ENCODE measurements at places on chromosomes 2 and 18.

GRCh38 chr2:130873700-130874346 lies 37.1 kb downstream of the ARHGEF4 start:
- no peak for DNase-seq

DNA sequence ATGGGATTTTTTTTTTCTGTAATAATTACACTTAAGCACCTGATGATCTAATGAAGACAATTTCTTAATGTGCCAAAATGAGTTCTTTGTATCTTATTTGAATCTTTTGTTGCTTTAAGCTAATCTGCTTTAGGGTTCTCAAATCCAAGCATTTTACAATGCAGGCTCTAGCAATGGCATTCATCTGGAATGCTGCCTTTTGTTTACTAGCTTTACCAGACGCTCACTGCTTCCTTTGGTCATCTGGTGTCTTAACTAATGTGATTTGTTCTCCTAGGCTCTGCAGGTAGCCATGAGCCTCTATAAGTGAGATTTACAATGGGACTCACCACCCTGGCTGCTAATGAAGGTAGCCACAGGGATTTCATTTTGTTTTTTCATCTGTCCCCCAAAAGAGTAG lies 100.3 kb downstream of the GREB1L start:
- no peak for DNase-seq

DNA sequence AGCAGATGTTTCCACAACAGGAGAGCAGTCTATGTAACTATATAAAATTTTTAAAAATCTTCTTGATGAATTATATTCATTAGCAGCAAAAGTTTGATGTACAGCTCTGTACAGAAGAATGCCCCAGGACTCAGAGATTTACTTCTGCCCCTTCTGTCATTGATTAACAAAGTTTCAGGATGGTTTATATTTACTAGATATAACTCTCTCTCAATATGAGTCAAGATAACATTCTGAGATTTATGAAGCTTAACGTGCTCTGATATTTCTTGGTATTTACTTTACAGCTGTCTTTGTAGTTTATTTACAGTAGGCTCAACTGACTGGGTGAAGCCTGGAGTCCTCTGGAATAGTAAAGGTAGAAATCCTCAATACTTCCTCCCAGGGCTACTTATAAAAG lies 93.6 kb upstream of the HNMT start:
- no peak for DNase-seq

DNA sequence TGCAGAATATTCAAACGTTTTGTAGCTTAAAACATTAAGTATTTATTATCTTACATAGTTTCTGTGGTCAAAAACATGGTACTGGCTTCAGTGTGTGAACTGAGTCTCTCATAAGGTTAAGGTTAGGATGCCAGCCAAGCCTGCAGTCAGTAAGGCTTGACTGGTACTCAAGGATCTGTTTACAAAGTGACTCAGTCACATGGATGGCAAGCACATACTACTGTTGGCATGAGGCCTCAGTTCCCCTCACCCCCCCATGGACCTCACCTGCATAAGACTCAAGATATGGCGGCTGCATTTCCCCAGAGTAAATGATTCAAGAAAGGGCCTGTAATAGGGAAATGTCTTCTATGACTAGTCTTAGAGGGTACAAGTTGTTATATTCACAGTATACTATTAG lies 1167.5 kb downstream of the DPP10 start:
- no peak for DNase-seq

DNA sequence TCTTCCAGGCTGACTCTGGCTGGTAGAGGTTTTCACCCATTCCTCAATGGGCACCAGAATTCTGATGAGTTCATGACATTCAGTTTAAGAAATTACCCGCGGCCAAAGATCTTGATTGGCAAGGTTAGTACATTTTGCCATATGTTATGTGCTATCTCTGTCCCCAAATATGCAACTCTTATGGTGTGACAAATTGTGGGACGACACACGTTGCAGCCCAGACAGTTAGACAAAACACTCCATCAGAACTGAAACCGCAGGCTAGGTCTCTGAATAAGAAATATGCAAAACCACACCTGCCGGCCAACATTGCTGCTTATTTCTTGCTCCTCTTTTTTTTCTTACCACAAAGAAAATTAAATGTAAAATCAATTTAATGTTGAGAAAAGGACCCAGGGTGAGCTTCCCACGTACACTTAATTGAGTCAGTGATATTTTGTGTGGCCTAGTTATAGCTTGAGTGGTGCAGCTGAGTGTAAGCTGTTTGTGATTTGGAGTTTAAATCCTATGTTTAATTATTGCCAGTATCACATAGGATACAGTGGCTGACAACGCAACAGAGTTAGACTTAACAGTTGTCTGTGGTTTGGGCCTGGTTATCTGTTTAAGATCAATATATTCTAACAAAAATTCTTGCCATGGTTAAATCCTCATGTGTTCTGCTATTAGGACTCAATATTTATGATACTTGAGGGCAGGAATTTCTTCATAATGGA lies 35.7 kb upstream of the LTBP1 start:
- no peak for DNase-seq

GRCh38 chr2:88005776-88006175 lies 10.6 kb downstream of the RNU2-63P start:
- DNase-seq, result no peak

- DNase-seq, result no peak
Measured at GRCh38 chr2:237221443-237221842, 135.8 kb downstream of the COPS8 start.

- DNase-seq, result no peak
Measured at GRCh38 chr2:230330725-230331124, 3.7 kb downstream of the SP140L start.

- no peak for DNase-seq
Measured at GRCh38 chr2:176174382-176174823, 14.1 kb upstream of the HOXD1 start.

- no peak for DNase-seq
Measured at GRCh38 chr2:69224512-69224837, 162.6 kb downstream of the GFPT1 start.

- no peak for DNase-seq
Measured at GRCh38 chr18:57819671-57820460, 16.8 kb upstream of the ATP8B1 start.

- no peak for DNase-seq
Measured at GRCh38 chr2:58207189-58207588, 33.9 kb downstream of the FANCL start.

DNA sequence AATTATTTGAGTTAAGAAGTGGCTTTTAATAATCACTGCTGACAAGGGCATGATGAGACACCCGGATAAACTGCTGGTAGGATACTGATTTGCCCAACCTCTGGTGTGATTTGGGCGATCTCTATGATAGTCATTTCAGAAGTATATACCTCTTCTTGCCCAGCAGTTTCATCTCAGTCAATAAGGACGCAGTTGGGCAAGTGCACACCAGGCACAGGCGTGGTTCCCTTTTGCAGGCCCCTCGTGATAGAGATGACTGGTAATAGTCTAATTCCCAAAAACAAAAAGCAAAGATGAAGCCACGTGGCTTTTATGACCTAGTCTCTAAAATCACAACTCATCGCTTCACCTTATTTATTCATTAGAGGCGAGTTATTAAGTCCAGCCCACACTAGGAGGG lies 246.4 kb downstream of the PRKCE start:
- no peak for DNase-seq

- no peak for DNase-seq
Measured at GRCh38 chr2:102100371-102101096, 42.0 kb upstream of the IL1R1 start.

DNA sequence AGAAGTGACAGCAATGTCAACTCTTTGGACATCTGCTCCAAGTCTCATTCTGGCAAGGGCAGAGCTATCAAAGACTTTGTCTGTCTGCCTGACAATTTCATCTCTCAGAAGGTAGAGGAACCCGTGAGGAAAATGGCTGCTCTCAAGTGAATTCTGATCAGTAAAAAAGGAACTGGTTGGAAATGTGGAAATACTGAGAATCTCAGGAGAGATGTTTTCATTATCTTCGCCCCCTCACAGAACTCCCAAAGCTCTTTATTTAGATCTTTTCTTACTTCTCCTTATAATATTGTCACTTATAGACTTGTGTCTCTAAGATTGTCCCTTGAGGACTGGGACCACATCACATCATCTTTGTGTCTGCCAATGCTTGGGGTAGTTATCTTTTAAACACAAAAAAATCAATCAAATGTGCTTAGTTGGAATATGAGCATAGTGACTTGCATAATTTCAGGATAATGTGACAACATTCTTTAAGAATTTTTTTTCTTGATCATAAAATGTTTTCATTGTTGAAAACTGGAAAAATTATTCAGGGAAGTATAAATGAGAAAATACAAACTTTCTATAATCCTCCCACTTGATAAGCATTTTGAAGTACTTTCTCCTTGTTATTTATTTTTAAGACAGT lies 68.2 kb upstream of the ITGB6 start:
- no peak for DNase-seq

DNA sequence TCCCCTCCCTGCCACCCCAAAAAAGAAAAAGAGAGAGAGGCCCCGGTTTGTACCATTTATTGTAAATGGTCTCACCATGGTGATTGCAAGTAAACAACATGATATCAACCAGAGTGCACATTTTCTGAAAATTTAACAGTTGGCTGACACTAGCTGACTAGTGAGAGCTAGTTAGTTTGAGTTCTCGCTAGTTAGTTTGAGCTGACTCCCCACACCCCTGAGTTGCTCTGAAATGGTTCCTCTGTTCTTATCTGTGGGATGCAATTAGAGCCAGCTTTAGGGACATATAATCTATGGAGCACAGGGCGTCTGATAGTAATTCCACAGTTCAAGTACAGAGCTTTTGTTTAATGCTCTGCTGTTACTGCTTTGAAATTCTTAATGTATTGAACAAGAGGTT lies 13.1 kb downstream of the CASP10 start:
- DNase-seq, result no peak

GRCh38 chr2:239647052-239647819 lies 246.4 kb upstream of the HDAC4 start:
- DNase-seq, result no peak

- DNase-seq, result no peak
Measured at GRCh38 chr2:64651590-64651989, 2.1 kb downstream of the SERTAD2 start.

DNA sequence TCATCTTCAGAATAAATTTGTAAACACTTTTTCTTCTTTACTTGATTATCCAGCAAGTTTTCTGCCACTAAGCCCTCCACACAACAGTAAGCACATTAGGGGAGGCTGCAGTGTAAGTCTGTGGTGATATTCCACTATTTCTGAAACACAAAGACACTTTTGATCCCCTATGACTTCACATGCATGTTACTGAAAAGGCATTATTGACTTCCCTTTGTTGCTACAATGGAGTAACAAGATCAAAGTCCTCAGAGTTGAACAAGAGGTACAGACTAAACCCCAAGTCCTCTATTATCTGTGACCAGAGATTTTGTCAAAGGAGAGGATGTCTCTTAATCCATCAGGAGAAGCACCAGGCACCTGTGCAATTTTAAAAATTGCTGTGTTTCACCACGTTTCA lies 157.9 kb downstream of the CD226 start:
- DNase-seq, result no peak

DNA sequence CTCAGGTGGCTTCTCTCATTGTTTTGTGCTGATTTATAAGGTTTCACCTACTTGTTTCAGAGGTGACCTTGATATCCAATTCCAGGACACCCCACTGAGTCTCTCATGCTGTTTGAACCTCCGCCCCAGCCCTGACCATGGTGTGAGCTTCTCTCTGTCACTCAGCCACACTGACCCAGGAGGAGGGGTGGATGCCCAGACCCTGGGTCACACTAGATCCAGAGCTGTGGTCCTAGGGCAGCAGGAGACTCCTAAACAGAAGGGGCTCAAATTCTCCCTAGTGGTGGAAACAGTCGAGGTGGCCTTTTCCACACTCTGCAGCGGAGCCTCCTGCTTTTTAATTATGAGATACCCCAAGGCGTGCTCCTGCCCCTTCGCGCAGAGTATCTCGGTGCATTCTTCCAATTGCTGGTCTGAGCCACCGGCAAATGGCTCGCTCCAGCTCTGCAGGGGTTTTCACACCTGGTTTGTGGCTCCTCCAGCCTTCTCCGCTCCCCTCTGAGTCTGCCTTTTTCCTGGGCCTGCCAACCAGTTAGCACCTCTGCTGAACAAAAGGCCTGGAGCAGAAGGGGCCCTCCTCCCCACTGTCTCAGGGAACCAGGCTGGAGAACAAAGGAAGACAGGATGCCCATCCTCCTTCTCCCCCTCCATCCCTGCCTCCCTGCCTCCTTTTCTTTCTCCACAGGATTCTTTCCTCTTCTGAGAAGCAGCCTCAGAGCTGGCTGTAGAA lies 147.3 kb upstream of the SPRED2 start:
- DNase-seq, result no peak

GRCh38 chr18:64233851-64234250 lies 85.0 kb upstream of the LINC00305 start:
- no peak for DNase-seq

GRCh38 chr2:226308986-226309385 lies 490.6 kb downstream of the IRS1 start:
- no peak for DNase-seq

DNA sequence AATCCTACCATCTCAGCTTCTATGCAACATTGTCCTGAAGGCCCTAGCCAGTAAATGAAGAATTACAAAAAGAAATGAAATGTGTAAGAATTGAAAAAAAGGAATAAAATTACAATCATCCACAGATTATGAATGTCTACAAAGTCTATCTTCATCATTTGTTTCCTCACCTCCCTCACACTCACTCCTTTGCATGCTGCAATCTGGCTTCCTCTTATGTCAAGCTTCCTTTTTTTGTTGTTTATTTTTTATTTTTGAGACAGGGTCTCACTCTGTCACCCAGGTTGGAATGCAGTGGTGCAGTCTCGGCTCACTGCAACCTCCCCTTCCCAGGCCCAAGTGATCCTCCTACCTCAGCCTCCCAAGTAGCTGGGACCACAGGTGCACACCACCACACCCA lies 129.0 kb downstream of the CABYR start:
- DNase-seq, result no peak

- no peak for DNase-seq
Measured at GRCh38 chr2:213320604-213321003, 36.3 kb downstream of the SPAG16 start.

DNA sequence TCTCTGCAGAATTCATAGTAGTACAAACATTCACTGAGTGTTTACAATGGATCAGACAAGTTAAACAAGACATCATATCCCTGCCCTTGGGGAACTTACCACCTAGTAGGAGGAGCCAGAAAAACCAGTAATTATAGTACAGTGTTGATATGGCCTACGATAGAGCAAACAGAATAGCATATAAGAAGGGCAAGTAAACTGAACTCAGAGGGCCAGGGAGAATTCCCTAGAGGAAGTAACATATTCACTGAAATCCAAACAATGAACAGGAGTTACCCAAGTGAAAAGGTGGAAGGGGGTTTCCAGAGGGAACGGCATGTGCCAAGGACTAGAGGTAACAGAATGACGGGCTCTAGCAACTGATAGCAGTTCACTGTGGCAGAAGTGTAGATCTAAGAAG lies 34.1 kb downstream of the NHEJ1 start:
- DNase-seq, result no peak

DNA sequence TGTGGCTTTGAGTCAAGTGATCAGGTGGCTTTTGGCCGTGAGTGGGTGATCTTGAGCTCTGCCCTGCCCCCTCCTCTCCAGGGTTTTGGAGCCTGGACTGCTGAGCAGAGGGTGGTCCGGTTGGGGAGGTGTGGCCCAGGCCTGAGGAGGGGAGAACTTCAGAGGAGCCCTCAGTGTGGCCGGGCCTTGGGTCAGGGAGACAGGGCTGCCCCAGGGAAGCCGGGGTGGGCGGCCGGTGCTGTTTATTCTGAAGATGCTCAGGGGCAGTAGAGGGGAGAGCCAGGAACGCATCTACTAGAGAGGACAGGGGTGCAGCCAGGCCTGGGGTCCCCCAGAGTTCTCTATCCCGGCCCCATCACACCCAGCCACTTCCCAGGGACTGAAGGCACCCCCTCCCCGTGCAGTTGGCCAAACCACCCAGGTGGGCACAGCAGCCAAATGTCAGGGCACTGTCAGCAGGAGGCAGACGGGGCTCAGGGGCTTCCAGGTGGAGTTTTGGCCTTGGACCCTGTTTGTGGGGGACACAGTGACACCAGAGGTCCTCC lies 963 bp downstream of the ERFE start:
- no peak for DNase-seq

All from NCI-H1417 treated with DMSO at 0.1 percent for 48 hours (cell line).